Cardiac fibroblast (primary cell): ENCODE measurements at places on chromosomes 13 and 19.
A peak's percentile ranks its signal among the peaks of the same experiment; 100 is the strongest.

DNA sequence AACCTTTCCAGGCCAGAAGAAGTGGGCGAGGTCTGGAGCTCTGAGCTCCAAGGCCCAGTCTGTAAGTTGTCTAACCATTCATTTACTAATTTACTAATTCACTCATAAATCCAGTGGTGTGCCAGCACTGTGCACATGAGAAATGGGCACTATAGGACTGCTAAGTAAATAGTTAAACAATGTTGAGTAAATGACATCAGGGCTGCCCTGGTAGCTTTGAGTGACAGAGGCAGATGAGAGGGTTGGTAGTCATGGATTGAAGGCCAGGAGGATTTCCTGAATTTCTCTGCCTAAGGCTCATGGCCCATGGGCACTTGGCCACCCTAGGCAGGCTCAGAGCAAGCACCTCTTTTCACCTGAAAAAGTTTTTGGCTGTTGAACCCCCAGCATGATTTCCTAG, 216.9 kb upstream of the RXFP2 start:
- DNase-seq = no peak

- DNase-seq = no peak
Measured at GRCh38 chr19:18883526-18884304, 12.2 kb downstream of the CERS1 start.

DNA sequence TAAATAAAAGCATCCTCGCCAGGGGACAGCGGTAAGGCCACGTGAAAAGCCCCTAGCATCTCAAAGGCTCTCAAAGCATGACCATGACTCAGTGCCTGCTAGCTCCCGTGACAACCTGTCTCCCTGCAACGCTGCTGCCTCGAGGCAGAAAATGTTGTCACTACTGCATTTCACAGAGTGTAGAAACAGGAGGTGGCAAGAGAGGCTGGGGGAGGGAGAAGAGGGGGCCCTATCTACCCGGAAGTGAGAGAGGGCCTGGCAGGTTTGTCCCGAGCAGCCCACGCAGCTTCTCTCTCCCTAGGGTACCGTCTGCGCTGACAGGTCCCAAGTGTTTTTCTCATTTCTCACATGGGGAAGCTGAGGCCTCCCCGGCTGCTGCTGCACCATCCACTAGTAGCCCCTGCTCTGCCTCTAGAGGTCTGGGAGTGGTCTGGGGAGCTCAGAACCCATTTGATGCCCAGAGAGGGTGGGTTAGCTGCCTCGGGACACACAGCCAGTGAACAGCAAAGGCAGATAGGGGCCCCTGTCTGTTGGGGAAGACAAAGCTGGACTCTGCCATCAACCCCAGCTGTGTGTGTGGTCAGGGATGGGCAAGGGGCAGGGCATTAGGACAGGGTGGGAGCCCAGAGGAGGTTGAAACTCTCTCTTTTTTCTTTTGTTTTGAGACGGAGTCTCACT, 3.7 kb downstream of the TINCR start:
- peak; percentile 11 for DNase-seq

GRCh38 chr13:48155848-48156247, 60.9 kb upstream of the MED4 start:
- DNase-seq = peak; percentile 82

GRCh38 chr13:30334663-30335386, 27.5 kb upstream of the KATNAL1 start:
- peak; percentile 62 for DNase-seq

- no peak for DNase-seq
Measured at GRCh38 chr13:51683597-51683996, 99.3 kb downstream of the WDFY2 start.

DNA sequence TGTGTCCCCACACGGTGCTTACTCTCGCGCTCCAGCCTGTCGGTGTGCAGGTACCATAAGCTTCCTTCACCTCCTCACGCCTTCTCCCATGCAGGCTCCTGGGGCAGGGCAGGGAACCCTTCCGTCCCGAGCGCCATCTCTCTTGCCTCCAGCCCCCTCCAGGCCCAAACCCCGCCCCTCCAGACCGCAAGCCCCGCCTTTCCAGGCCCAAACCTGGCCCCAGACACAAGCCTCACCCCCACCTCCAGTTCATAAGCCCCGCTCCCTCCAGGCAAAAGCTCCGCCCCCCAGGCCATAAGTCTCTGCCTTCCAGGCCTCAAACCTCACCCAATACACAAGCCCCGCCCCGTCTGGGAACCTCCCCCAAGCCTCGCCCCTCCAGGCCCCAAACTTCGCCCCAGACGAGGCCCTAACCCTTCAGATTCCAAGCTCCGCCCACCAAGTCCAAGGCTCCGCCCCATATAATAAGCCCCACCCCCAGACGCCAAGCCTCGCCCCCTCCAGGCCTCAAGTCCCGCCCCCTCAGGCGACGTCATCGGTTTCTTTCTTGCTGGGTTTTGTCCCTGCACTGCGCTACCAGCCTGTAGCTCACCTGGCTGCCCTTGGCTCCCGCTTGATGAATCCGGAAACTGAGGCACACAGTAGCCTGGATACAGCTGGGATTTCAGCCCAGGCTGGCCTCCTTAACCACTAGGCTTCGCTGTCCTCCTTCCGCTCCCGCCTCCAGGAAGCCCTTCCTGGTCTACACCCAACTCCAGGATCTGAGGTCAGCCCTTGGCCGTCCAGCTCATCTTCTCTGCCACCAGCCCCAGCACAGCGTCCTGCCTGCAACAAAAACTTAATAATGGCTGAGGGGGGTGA, 16.1 kb downstream of the MKNK2 start:
- peak; percentile 56 for DNase-seq

- no peak for DNase-seq
Measured at GRCh38 chr13:93965587-93965986, 513.9 kb downstream of the DCT start.

GRCh38 chr13:25796474-25796873, 255.3 kb downstream of the SHISA2 start:
- DNase-seq = no peak

GRCh38 chr19:33998302-33998701, 174.0 kb upstream of the LSM14A start:
- no peak for DNase-seq

GRCh38 chr19:31290931-31291590, 58.2 kb downstream of the TSHZ3 start:
- no peak for DNase-seq

GRCh38 chr13:50745542-50746115, 97.9 kb downstream of the DLEU7 start:
- DNase-seq = no peak

DNA sequence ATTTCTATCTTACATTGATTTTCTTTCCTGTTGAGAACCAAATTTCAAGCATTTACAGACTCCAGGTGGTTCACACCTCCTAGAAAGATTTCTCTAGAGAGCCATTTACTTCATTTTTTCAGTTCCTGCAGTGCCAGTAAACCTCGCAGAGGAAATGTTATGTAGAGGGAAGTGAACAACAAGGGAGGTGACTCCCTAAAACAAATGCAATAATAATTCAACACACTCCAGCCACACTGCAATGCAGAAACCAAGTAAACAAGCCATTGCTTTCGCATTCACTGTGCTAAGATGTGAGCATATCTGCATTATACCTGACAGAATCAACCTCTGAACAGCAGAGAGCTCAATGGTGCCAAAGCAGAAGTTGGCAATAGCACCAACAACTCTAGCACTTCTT, 215.1 kb downstream of the RBM26 start:
- DNase-seq = no peak

GRCh38 chr19:49847731-49848696, 2.9 kb upstream of the PTOV1 start:
- peak; percentile 93 for DNase-seq

DNA sequence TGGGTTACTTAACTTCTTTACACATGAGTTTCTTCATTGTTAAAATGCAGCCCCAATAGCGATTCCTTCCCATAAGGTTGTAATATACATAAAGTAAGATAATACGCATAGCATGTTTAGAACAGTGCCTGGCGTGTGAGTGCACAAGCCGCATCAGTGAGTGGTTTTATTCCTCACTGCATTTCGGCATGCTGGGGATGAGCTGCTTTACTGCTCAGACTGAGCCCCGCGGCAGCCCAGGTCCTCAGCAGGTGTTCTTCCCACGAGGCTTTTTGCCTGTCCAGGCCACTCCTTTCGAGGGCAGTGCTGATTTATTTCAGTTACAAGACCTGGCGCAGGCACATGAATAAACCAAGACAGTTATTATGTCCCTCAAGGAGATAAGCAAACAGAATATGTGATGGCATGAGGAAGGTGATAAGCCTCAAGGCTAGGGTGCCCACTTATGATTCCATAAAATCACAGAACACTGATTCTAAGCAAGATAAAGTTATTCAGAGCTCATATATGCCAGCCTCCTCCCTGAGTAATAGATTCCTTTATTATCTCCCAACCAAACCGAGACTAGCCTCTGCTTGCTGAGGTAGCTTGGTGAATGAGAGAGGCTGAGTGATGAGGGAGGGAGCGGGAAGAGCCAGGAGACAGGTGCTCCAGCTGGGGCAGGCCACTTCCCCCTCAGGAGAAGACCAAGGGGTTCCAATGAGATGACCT, 505.5 kb downstream of the DIAPH3 start:
- DNase-seq = no peak

DNA sequence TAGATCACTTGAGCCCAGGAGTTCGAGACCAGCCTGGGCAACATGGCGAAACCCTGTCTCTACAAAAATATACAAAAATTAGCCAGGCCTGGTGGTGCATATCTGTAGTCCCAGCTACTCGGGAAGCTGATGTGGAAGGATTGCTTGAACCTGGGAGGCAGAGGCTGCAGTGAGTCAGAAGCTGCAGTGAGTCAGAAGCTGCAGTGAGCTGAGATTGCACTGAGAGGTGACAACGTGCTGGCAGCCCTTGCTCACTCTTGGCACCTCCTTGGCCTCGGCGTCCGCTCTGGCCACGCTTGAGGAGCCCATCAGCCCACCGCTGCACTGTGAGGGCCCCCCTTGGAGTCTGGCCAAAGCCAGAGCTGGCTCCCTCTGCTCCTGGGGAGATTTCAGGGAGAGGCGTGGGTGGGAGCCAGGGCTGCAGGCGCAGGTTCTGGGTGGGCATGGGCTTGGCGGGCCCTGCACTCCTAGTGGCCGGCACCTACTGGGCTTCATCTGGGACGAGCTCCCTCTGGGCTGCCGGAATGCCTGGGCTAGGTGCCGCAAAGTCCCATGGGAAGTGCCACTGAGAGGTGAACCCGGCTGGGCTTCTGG, 39.5 kb upstream of the RPL21 start:
- peak; percentile 82 for DNase-seq

DNA sequence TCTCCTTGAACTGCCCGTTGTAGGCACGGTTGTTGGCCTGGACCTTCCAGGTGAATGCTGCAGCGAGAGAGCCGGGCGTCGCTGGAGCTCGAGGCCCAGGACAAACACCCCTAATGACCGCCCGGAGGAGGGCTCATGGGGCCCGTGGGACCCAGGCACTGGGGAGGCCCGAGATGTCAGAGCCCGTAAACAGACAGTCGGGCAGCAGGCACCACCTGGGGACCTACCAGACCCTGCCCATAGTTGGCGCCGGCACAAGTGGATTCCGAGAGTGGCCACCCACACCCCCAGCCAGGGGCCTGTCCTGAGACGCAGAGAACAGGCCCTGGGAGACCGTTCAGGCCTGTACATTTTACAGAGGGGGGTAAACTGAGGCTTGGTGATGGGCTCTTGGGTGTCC, 2.4 kb downstream of the ATP8B3 start:
- DNase-seq = no peak

- DNase-seq = no peak
Measured at GRCh38 chr13:112928020-112928971, 40.7 kb upstream of the MCF2L start.

DNA sequence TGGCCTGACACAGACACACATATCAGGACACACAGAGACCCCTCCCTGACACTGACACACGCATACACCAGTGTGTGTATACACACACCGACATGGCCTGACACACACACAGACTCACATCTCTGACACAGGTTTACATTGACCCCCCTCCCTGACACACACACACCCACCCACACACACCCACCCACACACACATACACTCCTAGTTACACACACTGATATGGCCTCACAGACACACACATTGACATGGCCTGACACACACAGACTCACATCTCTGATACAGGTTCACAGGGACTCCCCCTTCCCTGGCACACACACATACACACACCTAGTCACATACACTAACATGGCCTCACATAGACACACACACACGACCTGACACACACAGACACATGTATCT, 4.4 kb upstream of the NFIX start:
- DNase-seq = no peak

DNA sequence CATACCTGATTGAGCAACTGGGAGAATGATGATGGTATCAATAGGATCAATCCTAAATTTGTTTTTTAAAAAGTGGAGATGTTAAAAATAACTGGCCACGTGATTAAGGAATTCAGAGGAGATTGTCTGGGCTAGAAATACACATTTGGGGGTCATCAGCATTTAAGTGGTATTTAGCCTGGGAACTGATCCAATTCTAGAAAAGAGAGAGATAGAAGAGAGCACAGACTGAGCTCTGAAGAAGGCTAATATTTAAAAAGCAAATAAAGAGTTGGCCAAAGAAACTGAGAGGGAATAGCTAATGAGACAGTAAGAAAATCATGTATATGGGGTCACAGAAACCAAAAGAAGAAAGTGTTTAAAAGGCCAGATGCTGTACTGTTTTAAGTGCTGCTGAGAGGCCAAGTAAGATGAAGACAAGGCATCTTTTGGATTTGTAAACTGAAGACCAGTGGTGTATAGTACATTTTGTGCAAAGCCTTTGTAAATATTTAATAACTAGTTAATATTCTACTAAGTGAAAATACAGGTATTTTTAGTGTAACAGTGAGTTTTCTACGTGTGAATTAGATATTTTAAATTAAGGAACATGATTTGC, 40.2 kb downstream of the UBL3 start:
- DNase-seq = no peak

GRCh38 chr19:3142781-3143337, 7.0 kb downstream of the GNA15 start:
- no peak for DNase-seq

DNA sequence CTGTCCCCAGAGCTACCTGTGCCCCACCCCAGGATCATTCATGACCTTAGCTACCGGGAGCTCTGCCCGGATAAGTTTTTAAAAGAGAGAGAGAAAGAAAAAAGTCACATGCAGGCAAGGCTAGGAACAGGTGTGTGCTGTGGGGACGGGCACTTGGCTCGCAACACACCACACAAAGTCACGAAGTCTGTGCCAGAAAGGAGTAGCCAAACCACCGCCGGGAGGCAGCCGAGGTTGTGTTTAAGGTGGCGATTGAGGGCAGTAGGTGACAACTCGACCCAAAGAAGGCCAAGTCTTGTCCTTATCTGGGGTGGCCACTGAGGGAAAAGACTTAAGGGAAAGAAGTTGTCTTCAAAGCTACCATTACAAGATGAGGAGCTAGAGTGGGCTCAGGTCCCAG, 4.6 kb upstream of the TSHZ3 start:
- no peak for DNase-seq

GRCh38 chr13:35697186-35697730, 220.8 kb upstream of the MAB21L1 start:
- no peak for DNase-seq

GRCh38 chr19:18429717-18430416, 8.1 kb downstream of the ISYNA1 start:
- DNase-seq = no peak

GRCh38 chr13:98978280-98978679, 416 bp upstream of the DOCK9 start:
- DNase-seq = peak; percentile 92

GRCh38 chr19:40335101-40335500, 13.1 kb downstream of the C19orf47 start:
- DNase-seq = no peak
